ENCODE measurements at places on chromosomes 2 and 18. TPM values are rescaled to one million over a fixed set of nuclear protein-coding genes. Genes with fewer than 3 reads are reported as not detected.

The CPS1 gene
- polyA plus RNA-seq = not detected

The MAP2 gene
- polyA plus RNA-seq = 9.7 TPM

The UBE2E3 gene
- 166 TPM for polyA plus RNA-seq

The FTCDNL1 gene
- 2.9 TPM for polyA plus RNA-seq

The CTAGE1 gene
- polyA plus RNA-seq = not detected

The SLC14A1 gene
- not detected for polyA plus RNA-seq

The HRH4 gene
- 0.14 TPM for polyA plus RNA-seq

The NEU2 gene
- not detected for polyA plus RNA-seq

The NBEAL1 gene
- not detected for polyA plus RNA-seq
